ENCODE measurements at places on chromosomes 7 and 10.

- no peak for DNase-seq
These were observed 46.2 kb downstream of the TMEM60 start for GRCh38 chr7:77752016-77752415.

GRCh38 chr10:114520453-114520852 is 116.2 kb upstream of the AFAP1L2 start:
- no peak for DNase-seq

- DNase-seq: no peak
These were observed 179.3 kb downstream of the XPNPEP1 start for GRCh38 chr10:109744020-109744419.

GRCh38 chr10:62327885-62328284 is 46.3 kb upstream of the ZNF365 start:
- DNase-seq: no peak

- no peak for DNase-seq
These were observed at the start of gene MEST for GRCh38 chr7:130491841-130492522. MEST (plus strand) TSS chr7:130492085; CDS start chr7:130492314, 229 bp downstream.

DNA sequence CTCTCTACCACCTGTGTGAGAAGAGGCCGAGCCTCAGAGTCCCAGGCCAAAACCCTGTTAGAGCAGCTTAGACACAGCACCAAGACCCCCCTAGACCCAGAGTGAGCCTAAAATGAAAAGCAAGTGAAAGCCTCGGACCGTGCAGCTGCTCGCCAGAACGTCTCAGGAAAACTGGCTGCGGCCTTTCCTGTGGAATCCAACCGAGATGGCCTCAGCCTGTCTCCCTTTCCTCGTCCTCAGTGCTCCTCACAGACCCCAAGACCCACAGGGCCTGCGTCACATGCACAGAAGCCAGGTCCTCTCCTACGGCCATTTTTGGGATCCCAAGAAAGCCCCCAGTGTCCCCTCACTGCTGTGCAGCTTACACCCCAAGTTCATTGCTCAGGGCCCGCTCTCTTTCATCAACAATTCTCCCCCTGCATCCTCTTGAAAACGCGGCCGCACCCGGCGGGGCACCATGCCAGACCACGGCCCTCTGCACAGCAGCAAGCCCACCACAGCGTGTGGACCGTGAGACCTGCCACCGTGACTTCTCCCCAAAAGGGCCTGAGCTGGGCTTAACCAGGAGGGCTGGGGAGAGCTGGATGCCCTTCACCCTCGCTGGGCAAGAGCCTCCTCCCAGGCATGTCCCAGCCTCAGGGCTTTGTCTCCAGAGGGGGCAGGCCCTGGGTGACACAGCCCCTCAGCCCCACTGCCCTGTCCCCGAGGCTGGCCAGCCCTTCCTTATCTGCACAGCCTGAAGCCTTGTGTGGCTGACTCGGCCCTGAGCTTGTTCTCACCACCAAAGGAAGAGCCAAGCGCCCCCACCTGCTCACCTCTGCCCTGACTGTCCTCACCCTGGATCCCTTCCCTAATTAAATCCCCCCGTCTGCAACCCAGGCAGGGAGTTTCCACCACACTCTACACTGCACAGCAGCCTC is 142.9 kb downstream of the PTPRN2 start:
- DNase-seq: no peak

DNA sequence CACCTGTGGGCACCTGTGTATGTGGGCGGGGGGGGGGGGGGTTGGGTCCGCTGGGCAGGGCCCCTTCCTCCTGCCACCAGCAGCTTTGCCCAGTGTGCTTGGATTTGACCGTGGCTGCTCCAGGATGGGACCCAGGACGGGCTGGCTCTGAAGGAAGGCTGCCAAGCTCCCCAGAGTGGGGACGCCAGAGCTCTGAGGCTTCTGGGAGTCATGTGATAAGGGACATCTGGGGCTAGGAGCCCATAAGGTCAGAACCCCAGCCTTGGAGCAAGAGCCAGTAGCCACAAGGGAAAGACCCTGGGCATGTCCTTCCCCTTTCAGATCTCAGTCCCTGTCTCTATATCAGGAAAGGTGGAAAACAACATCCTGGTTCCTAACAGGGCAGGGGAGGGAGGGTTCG is 21.8 kb upstream of the AMZ1 start:
- no peak for DNase-seq

GRCh38 chr7:13835442-13835841 is 154.0 kb downstream of the ETV1 start:
- DNase-seq: no peak

- DNase-seq: no peak
These were observed 70.2 kb downstream of the RBM33 start for GRCh38 chr7:155714702-155715101.

GRCh38 chr7:2524808-2525657 is 5.5 kb downstream of the LFNG start:
- DNase-seq: no peak

- no peak for DNase-seq
These were observed 213.2 kb upstream of the HPS1 start for GRCh38 chr10:98659951-98660350.

DNA sequence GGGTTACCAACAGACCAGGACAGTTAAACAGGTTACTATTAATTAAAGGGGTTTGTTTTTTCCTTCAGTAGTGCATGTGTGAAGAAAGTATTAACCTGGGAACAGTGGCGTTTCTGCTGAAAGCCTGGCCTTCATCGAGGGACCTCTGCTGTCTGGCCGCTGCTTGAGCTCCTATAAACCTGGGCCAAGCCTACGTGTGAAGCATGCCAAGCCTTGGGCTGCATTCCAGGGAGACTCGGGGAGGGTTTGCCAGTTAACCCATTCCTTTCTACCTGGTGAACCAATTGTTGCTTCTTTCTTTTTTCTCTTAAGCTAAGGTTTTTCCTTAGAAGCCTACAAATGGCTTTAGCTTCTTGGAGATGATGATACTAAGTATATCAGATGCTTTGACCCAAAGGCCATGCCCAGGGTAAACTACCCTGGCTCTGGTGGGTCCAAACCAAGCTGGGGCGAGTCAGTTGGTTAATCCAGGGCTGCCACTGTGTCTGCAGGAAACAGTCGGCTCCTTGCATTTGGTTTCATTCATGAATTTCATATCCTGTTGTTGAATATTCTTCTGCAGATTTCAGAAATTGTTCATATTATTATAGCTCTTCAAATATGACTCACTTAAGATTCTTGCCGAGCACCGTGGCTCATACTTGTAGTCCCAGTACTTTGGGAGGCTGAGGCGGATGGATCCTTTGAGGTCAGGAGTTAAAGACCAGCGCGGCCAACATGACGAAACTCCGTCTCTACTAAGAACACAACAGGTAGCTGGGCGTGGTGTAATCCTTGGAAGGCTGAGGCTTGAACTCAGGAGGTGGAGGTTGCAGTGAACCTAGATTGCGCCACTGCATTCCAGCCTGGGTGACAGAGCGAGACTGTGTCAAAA is 23.8 kb downstream of the PFKP start:
- DNase-seq: no peak

DNA sequence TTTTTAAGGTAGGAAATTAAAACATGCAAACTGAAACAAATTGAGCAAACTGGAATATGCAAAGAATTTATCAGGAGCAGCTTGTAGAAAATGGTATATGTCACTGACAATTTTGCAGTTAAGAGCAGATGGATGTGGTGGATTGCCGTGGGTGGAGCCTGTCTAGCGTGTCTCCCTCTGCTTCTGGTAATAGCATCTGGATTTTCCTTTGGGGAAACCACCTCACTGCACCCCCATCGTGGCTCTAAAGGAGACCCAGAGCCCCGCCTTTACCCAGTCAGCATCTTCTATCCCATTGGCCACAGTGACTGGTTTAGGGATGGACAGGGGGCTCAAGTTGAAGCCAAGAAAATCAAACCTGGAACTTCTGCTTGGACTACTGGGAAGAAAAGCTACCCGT is 142.9 kb downstream of the SVIL start:
- DNase-seq: no peak

- no peak for DNase-seq
These were observed 31.6 kb upstream of the FOXK1 start for GRCh38 chr7:4650433-4651047.

- no peak for DNase-seq
These were observed 19.2 kb downstream of the PDK4 start for GRCh38 chr7:95577137-95577536.

- no peak for DNase-seq
These were observed 323.1 kb downstream of the ADK start for GRCh38 chr10:74474022-74474713.

DNA sequence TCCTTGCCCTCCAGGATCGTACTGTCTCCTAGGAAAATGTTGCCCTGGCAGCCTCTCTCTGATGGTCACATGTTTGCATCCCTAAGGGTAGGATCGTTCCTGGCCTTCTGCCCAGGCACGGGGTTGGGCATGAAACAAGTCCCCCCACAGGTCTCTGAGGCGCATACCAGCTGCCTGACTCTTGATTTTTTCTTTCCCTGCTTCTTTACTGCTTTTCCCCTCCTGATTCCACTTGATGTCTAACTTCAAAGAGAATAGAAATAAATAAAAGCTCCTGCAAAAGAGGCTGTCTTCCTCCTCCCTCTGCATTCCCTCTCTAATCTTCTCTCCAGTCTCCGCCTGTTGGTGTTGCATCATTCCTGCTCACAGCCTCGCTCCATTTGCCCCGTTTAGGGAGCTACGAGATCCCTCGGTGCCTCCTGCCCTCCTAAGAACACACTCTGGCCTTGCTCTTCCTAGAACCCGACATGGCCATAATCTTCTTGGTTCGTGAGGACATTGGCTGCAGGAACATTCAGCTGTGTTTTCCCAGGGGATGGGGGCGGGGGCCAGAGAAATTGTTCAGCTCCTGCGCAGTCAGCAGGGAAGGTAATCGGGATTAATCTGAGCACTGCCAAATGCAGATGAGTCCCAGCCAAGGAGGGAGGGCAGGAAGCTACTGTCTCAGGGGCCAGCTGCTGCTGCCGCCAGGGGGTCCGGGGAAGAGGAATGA is 26.0 kb downstream of the LEP start:
- DNase-seq: no peak

- DNase-seq: no peak
These were observed 241.9 kb upstream of the LRGUK start for GRCh38 chr7:133885213-133885612.

- no peak for DNase-seq
These were observed 10.3 kb upstream of the CPA5 start for GRCh38 chr7:130334274-130334673.

GRCh38 chr7:69778138-69778537 is 179.9 kb downstream of the AUTS2 start:
- DNase-seq: no peak

DNA sequence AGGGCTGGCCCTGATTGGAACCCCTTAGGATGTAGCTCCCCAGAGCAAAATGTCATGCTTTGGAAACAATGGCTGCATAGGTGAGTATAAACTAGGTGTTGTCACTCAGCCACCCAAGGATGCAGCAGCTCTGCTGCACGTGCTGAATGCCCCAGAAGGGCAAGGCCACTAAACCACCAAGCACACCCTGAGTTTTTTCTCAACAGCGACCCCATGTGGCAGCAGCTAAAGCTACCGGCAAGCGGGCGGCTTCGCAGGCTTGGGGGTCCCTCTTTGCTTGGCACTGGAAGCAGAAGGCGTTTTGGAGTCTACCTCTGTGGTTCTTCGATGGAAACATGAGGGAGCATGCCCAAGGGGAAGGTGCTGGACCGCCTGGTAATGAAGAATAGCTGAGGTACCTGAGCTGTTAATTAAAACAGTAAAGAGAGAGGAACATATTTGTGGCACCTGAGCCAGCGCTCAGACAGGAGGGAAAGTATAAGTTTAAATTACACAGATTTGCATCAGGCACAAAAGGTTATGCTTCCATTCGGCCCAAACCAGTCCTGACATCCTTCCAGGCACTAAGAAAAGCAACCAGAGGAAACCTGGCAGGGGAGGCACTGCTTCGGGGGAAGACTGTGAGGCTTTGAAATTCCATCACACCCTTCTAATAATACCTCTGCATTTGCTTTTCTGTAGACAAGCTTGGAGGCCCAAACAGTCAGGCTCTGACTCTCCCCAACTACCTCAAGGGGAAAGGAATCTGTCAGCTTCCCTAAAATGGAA is 152.1 kb downstream of the GFRA1 start:
- DNase-seq: no peak

DNA sequence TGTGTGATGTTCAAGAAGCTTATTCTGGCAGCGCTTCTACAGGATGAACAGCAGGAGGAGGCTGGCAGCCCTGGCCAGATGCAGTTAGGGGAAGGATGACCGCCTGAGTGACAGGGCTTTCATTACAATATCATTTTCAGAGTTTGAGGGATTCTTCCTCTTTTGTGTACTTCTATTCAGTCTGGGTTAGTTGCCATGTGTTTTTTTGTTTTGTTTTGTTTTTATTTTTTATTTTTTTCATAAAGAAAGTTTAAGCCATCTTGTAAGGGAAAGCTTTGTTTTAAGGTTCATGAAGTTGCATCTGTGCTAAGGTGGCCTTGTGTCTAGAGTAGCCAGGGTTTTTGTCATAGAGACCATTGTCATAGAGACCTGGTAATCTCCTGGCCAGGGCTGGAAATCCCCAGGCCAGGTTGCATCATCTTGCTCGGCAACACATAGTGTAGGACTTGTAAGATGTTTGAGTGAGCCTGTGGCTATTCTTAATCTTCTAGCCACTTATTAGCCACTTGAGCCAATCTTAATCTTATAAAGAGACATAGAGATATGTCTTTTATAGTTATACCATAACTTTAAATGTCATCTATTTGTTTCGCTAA is 230.5 kb upstream of the TMEM229A start:
- no peak for DNase-seq

DNA sequence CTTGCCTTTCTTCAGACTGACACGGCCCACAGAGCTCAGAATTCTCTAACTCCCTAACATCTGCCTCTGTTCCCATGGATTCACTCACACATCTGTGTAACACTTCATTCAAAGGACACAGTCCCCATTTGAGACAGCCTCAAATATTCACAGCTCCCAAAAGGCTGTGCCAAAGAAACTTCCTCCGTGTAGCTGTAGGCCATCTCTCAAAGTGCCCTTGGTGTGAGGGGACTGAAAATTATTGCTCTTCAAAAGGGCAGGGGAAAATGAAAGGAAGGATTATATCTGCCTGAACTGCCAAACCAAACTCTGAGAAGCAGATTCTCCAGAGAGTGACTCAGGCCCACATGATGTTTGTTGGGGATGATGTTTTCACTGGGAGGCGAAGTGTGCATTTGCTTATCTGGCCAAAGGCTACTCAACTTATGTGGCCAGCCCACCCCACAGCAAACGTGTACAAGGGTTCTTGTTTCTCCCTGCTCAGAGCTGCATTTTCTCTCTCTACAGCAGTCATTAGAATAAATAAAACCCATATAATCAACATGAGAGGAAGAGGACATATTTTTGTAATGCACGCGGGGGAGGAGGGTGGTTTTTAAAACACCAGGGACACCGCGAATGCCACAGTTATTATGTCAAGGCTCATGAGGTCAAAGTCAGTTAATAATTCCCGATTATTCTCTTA is 302.4 kb upstream of the NFE2L3 start:
- no peak for DNase-seq

GRCh38 chr7:25187932-25188331 is 40.4 kb downstream of the NPVF start:
- no peak for DNase-seq

GRCh38 chr7:135966341-135967043 is 10.7 kb downstream of the MTPN start:
- no peak for DNase-seq

DNA sequence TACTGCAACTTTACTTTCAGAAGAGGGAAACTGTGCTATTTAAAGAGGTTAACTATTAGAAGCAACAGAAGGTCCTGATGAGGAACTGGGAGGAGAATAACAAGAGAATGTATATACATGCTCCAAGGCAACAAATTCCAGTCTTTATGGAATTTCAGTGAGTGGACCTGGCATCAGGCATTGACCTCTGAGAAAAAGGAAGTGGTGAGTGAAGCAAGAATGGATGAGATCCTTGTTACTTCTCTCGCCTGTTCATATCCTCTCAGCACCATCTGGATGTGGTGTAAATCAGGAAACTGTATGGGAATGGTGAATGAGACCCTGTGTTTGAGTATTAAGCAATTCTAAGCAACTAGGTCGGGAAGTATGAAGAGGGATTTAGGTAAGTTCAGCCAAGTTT is 30.3 kb upstream of the KBTBD2 start:
- no peak for DNase-seq

Measured in renal cortex interstitium (tissue), 15 donors.